ENCODE measurements at places on chromosomes 16 and 17. TPM values are rescaled to one million over a fixed set of nuclear protein-coding genes. Genes with fewer than 3 reads are reported as not detected.

CCL3 gene
- not detected for total RNA-seq

NOG gene
- 37.2 TPM for total RNA-seq

KRT33A gene
- total RNA-seq, result not detected

MT1G gene
- not detected for total RNA-seq

GJD3 gene
- 5.2 TPM for total RNA-seq

SIAH1 gene
- 22.8 TPM for total RNA-seq

LRRC59 gene
- total RNA-seq, result 72.4 TPM

SPATA22 gene
- total RNA-seq, result 0.38 TPM

TMEM170A gene
- total RNA-seq, result 11.7 TPM

PLD6 gene
- total RNA-seq, result 2.8 TPM

CDRT15L2 gene
- not detected for total RNA-seq

ASPSCR1 gene
- total RNA-seq, result 30.4 TPM

NQO1 gene
- 63.7 TPM for total RNA-seq

ZNF385C gene
- total RNA-seq, result not detected

NXPH3 gene
- not detected for total RNA-seq

CA10 gene
- not detected for total RNA-seq

CCL8 gene
- not detected for total RNA-seq

SOCS1 gene
- total RNA-seq, result 3.4 TPM

HAGH gene
- total RNA-seq, result 89.5 TPM

SMYD4 gene
- 6.5 TPM for total RNA-seq

PDILT gene
- not detected for total RNA-seq

ATP2C2 gene
- total RNA-seq, result not detected

NBR1 gene
- 31.0 TPM for total RNA-seq

MAPT gene
- 0.49 TPM for total RNA-seq

CLEC18C gene
- 2.1 TPM for total RNA-seq

NPIPB6 gene
- 0.49 TPM for total RNA-seq

ADAD2 gene
- 0.13 TPM for total RNA-seq

CA5A gene
- total RNA-seq, result not detected

RASD1 gene
- 0.33 TPM for total RNA-seq

SLC6A2 gene
- not detected for total RNA-seq

CCL14 gene
- total RNA-seq, result not detected

EPX gene
- not detected for total RNA-seq

CCL5 gene
- not detected for total RNA-seq

CLEC10A gene
- total RNA-seq, result not detected

SULT1A3 gene
- total RNA-seq, result 7.6 TPM

MSL1 gene
- total RNA-seq, result 32.4 TPM

NHLRC4 gene
- total RNA-seq, result 2.0 TPM

RND2 gene
- total RNA-seq, result 1.0 TPM

ZNF205 gene
- total RNA-seq, result 15.8 TPM

CCL1 gene
- total RNA-seq, result not detected

HID1 gene
- 12.5 TPM for total RNA-seq

HBA1 gene
- not detected for total RNA-seq

VPS9D1 gene
- 5.4 TPM for total RNA-seq

EPN3 gene
- total RNA-seq, result 0.76 TPM
